ENCODE measurements at places on chromosomes 3 and 15. TPM values are rescaled to one million over a fixed set of nuclear protein-coding genes. Genes with fewer than 3 reads are reported as not detected.

GRCh38 chr3:169172535-169172934 is 491.0 kb downstream of the MECOM start:
- DNase-seq, result no peak

DNA sequence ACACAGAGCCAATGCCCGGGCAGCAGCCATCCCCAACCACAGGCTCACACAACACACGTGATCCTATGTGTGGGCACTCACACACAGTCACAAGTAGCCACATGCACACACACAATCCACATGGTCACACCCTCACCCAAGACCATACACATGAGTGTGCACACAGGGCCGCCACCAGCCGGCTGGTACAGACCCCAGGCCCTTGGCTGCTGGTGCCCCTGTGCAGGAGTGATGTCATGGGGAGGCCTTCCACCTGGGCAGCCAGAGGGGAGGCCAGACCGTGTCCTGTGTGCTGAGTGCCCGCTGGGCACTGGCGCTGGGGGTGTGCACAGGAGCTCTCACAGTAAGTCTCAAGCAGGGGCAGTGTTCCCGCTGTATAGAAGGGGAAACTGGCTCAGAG is 36.9 kb downstream of the DNAJB8 start:
- no peak for DNase-seq

LARP6 gene
- 18.2 TPM for polyA plus RNA-seq

C2CD4A gene
- 0.20 TPM for polyA plus RNA-seq

RUBCN gene
- polyA plus RNA-seq, result 9.5 TPM

GRCh38 chr3:171797265-171797679 is 13.0 kb downstream of the PLD1 start:
- no peak for DNase-seq

DNA sequence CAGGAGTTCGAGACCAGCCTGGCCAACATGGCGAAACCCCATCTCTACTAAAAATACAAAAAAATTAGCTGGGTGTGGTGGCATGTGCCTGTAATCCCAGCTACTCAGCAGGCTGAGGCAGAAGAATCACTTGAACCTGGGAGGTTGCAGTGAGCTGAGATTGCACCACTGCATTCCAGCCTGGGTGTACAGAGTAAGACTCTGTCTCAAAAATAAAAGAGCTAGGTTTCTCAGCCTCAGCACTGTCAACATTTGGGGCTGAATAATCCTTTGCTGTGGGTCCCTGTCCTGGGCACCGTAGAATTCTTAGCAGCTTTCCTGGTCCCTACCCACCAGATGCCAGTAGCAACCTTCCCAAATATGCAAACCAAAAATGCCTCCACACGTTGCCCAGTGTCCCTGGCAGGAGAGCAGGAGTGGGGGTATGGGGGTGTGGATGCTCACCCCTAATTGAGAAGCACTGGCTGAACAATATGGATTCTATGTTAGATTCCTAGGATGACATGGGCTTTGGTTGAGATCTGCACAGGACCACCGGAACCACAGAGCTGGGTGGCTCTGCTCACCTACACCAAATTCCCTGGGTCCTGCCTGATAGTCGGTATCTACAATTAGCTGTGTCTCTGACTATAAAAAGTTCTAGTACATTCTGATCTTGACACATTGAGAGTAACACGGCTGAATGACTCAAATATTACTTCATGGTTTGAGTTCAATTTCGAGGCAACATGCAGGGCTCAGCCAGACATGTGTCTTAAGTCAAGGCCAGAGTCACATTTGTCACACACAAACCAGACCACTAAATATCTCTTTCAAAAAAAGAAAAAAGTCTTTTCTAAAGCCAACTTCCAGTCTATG is 577.0 kb upstream of the MDFIC2 start:
- DNase-seq, result no peak

DNA sequence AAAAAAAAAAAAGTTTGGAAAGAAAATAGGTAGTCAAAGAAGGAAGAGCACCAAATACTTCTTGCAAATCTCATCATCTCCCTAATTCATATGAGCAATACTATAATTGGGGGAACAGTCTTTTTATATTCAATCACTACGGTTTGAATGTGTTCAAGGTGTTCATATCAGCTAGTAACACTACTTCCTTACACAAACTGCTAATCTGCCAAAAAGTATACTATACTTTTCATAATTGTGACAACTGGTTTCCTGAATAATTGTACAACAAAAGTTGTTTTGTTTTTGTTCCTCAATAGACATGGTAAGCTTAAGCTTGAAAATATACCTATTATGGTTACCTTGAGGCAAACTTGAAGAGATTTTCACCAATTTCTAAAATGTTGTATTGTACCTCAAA is 12.1 kb downstream of the SETD2 start:
- no peak for DNase-seq

- no peak for DNase-seq
Measured at GRCh38 chr3:126256251-126256650, 75.9 kb upstream of the ALDH1L1 start.

NEK4 gene
- 28.7 TPM for polyA plus RNA-seq

- DNase-seq, result no peak
Measured at GRCh38 chr3:115475178-115476041, 147.9 kb upstream of the GAP43 start.

DNA sequence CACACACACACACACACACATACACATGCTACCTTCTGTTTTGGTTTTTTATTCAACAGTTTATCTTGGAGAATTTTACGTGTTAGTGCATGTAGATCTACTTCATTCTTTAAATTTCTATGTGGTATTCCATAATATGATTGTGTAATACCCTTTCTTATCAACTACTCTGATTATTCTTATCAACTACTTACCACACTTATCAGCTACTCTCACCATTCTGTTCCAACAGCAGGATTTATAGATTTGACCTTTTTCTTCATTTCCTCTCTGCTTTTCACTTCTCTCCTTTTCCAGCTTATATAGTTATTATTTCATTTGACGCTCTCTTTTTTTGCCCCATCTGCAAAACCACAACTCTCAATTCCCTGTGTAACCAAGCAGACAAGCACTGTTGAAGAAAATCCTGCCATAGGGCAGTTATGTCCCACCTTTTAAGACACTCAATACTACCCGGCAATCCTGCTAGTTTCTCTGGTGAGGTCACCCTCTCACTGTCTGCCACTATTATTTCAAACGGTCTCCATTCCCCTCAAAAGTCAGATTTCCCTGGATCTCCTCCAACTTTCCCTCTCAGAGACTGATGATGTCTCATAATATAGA is 56.9 kb upstream of the SATB1 start:
- no peak for DNase-seq

GRCh38 chr3:100129941-100130340 is 15.6 kb upstream of the FILIP1L start:
- DNase-seq, result no peak

All from right renal cortex interstitium (tissue), 3 donors.